AG09319 (cell line): ENCODE measurements at places on chromosomes 6 and 20.
A peak's percentile ranks its signal among the peaks of the same experiment; 100 is the strongest.

DNA sequence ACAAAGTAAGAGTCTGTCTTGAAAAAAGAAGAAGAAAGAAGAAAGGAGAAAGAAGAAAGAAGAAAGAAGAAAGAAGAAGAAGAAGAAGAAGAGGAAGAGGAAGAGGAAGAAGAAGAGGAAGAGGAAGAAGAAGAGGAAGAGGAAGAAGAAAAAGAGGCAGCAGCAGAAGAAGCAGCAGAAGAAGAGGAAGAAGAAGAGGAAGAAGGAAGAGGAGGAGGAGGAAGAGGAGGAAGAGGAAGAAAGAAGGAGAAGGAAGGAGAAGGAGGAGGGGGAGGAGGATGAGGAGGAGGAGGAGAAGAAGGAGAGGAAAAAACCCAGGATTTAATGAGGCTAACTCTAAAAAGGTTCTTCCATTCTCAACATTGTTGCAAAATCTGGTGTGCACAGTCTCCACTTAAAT, 95.4 kb upstream of the PDE10A start:
- no peak for DNase-seq

GRCh38 chr6:83867527-83868161, 8.2 kb downstream of the CYB5R4 start:
- peak; percentile 88 for DNase-seq

GRCh38 chr6:39760226-39760952, 31.8 kb upstream of the DAAM2 start:
- no peak for DNase-seq

DNA sequence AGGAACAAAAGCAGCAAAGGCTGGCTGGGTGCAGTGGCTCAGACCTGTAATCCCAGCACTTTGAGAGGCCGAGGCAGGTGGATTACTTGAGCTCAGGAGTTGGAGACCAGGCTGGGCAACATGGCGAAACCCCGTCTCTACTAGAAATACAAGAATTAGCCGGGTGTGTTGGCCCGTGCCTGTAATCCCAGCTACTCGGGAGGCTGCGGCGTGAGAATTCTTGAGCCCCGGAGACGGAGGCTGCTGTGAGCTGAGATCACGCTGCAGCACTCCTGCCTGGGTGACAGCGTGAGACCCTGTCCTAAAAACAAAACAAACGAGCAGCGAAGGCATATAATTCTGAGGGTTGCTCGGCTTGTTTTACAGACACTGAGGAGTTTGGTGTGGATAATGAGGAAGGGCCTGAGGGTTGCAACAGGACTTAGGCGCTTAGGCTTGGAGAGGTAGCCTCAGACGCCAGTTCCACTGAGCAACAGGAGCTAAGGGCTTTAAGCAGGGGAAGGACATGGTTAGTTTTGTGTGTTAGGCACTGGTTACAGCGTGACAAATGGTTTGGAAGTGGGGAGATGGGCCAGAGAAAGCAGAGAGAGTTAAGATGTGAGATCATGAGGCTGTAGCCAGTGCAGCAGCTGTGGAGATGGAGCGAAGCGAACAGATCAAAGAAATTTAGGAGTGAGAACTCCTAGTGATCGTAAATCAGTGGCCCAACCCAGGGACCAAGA, 1.2 kb downstream of the MYH7B start:
- DNase-seq: no peak

DNA sequence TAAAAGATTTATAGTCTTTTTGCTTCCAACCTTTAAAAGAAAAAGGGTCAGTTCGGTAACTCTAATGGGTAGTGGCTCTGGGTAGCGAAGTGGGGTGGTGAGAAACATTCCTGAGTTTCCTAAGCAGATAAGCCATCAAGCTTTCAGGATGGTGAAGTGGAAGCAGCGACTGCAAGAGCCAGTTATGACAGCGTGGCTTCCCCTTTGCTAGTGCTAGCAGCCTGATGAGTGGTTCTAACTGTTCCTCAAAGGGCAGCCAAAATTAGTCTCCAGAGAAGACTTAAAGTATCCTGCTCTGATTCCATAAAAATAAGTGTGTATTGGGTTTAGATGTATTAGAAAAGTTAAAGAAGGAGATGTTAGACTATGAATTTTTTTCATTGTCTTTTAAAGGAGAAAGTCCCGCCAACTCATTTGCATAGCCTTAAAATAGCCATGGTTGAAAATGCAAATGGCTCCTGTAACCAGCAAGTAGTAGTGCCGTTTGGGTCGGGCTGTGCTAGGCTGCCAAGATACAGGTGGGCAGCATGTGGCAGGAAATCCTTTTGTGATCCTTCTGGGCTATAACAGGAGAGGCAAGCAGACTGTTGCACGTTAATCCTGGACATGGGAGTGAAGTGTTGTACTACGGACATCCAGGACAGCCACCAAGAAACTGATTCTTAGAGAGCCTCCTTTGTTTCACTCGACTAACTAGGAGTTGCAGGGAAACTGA, 18.0 kb downstream of the ELOVL2 start:
- no peak for DNase-seq

GRCh38 chr6:15285682-15286294, 39.9 kb downstream of the JARID2 start:
- DNase-seq: no peak

GRCh38 chr6:29071831-29072723, 15.0 kb downstream of the OR2B3 start:
- no peak for DNase-seq

DNA sequence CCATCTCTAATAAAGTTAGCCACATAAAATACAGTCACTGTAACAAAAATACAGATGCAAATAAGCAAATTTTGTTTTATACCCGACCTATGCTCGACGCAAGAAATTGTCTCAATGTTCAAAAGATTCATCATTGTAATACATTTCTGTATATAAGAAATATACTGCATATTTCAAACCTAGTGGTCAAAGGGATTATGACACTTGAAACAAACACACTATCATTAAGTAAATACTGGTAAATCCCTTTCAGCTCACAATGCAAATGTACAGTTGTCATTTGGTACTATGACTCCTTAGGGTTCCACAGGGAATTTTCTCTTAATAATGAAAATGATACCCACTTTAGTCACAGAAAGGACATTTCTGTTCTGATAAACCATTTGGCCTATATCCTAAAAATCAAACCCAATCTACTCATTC, 2.2 kb downstream of the HIVEP2 start:
- no peak for DNase-seq

GRCh38 chr6:142886431-142887170, 58.4 kb downstream of the HIVEP2 start:
- DNase-seq: no peak

DNA sequence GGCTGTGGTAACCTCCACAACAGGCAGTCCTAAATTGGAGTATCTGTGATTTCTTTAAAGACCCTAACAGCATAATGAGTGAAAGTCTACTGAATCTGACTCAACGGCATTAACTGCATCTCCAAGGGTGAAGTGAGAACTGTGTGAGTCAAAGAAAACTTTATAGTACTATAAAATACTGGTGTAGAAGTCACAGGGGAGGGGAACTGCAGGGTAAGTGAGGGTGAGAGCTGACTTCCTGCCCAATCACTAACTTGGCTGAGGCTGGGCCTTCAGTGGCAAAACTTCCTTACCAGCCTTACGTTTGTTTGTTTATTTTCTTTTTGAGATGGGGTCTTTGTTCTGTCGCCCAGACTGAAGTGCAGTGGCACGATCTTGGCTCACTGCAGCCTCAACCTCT, 109.8 kb downstream of the PTPRK start:
- no peak for DNase-seq

DNA sequence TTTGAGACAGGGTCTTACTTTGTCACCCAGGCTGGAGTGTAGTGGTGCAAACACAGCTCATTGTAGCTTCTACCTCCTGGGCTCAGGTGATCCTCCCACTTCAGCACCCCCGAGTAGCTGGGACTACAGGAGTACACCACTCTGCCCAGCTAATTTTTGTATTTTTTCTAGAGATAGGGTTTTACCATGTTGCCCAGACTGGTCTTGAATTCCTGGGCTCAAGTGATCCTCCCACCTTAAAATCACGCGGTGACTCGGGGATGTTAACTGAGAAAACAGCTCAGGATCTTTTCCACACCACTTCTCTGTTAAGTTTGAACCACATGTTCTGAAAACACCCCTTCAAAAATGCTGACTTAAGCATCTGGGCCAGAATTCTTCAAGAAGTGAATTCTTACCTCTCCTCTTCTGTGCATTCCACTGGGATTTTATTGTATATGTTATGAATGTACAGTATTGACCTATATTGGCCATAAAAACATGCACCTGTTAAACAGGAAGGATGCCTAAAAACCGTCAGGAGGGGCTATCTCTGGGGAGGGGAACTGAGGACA, 72.4 kb downstream of the SYTL3 start:
- DNase-seq: no peak

- no peak for DNase-seq
Observed at GRCh38 chr20:63759377-63759901, 19.9 kb downstream of the SLC2A4RG start.

GRCh38 chr6:29887330-29887818, 55.0 kb upstream of the HLA-A start:
- no peak for DNase-seq

DNA sequence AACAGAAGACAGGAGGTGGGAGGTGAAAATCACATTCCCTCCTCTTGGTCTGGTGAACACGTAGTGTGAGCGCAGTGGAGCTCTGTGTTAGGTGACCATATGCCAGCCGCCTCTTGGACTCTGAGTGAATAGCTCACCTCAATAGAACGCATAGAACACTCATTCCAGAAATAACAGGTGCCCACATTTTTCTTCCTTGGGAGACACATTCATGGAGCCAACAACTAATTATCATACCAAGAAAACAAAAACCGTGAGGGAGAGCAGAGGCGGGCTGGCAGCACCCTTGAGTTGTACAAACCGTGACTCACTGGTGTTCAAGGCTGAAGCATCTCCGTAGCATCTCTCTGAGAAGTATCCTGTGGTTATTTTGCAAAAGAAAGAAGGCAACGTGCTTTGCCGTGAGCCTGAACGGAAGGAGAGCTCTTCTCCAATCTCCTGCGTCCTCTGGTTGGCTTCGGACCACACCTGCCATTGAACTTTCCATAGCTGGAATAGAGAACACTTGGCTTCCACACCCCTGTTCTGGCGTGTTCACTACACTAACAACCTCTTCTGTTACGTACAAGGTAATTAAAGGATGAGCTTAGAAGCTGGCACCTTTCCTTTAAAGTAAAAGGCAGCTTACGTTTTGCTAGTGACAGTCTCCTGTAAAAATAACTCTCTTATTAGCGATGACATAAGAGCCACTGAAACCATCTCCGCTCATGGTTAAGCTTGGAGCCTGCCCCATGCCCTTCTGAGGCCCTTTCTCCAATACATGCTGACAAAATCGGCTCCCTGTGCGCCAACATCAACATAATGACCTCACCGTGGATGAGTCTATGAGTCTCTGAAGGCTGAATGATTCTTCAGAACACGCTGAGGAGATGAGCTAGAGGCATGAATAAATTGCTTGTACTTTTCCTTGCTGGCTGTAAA, 30.2 kb upstream of the SGK1 start:
- no peak for DNase-seq

DNA sequence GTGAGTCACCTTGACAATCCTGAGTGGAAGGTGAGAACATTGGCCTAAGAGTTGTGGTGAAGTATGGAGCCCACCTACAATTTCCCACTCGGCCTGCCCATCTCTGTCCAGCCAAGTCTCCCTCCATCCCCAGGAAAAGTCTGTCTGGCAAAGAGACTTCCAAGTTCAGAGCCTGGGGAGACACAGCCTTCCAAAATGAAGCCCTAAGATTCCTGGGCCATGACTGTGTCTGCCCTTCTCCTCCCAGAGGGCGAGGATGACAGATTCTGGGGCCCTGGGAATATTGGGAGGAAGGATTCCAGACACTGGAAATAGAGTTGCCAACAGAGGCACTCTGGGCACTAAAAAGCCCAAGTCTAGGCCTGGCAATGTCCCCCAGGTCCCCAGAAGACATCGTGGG, 176.8 kb downstream of the NFATC2 start:
- no peak for DNase-seq

GRCh38 chr6:29887819-29888776, 54.2 kb upstream of the HLA-A start:
- DNase-seq: no peak

DNA sequence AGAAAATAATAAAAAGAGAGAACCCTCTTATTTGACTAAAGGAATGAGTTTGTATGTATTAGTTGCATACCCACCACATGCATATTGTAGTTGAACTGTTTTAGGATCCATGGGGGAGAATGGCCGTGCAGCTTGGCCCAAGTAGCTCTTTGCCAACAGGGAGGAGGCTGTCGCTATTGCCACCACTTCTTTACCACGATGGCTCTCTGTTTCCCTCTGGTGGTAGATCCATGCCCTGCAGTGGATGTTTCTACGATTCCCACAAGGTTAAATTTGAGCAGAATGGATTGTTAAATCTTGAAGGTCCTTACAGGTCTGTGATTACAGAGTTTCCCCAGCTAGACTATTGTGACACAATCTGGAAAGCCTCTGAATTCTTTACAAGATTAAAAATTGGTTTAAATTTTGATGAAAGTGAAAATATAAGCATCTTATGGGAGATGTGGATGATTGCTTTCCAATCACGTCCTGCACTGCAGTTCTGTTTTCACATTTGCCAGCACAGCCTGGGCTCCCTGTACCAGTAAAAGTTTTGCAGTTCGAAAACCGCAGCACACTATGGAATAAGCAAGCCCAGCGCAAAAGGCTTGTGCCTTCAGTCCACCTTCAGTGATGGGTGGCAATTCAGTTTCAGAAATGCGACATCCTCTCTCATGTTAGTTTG, 34.4 kb upstream of the FNDC1 start:
- DNase-seq: no peak

- no peak for DNase-seq
Observed at GRCh38 chr6:130836055-130836640, 8.9 kb downstream of the SMLR1 start.

- peak; percentile 7 for DNase-seq
Observed at GRCh38 chr6:36290668-36291620, 21.1 kb downstream of the PNPLA1 start.

GRCh38 chr20:21562656-21563055, 48.8 kb upstream of the NKX2-2 start:
- DNase-seq: no peak

DNA sequence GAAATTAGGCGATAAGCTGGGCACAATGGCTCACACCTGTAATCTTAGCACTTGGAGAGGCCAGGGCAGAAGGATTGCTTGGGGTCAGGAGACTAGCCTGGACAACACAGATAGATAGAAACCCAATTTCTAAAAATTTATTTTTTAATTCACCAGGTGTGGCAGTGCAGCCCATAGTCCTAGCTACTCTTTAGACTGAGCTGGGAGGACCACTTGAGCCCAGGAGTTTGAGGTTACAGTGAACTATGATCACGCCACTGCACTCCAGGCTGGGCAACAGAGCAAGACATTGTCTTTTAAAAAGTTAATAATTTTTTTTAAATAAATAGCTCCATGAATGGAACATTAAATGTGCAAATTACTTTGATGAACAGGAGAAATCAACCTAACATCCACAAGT, 8.2 kb downstream of the ZNF318 start:
- DNase-seq: no peak

DNA sequence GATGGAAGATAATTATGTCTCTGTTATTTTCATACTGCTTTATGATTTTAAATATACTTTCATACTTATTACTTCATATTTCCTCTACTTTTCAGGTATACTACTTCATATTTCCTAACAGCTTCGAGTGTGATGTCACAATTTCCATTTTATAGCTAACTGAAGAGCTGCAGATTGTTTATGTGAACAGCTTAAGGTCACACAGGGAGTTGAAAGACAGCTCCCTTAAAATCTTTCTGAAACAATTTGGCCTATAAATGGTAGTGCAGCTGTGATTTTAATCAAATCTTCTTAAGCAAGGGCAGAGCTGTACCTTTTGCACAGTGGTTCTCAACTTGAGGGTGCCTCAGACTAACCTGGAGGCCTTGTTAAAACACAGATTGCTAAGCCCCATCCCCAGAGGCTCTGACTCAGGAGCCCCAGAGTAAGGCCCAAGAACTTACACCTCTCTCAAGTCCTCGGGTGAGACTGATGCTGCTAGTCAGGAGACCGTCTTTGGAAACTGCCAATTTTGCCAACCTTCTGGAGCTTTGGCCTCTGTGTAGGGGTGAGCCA, 347.0 kb upstream of the HSF2 start:
- DNase-seq: no peak
